ENCODE measurements at places on chromosomes 16 and 17.

DNA sequence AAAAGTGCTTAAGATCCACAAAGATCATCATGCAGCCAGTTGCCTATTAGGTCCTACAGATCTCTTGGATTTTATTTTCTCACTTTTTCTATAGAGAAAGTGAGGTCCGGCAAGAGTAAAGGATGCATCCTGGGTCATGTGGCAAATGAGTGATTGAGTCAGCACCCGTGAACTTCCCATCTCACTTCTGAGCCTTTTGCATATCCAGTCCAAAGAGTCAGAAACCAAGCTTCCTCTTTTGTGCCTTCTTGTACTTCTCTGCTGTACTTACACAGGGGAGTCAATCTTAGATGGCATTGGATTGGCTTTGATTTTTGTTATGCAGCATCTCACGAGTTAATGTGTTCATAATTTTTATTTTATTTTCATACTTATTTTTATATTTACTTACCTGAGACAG, 114.2 kb upstream of the IRX5 start:
- DNase-seq, result no peak

DNA sequence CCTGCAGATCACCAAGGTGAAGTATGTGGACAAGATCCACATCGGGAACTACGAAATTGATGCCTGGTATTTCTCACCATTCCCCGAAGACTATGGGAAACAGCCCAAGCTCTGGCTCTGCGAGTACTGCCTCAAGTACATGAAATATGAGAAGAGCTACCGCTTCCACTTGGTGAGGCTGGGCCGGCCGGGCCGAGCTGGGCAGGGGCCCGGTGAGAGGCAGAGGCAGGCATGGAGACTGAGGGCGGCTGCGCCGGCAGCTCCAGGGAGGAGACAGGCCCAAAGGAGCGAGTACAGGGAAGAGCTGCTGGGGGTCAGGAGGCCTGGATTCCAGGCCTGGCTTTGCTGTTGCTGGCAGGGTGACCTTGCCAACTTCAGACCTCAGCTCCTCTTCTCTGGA, 8.3 kb downstream of the PRSS8 start:
- DNase-seq, result no peak

- DNase-seq, result no peak
Observed at GRCh38 chr16:30699615-30700099, 686 bp downstream of the SRCAP start.

GRCh38 chr17:78763561-78763960, 18.5 kb downstream of the CYTH1 start:
- DNase-seq, result no peak

DNA sequence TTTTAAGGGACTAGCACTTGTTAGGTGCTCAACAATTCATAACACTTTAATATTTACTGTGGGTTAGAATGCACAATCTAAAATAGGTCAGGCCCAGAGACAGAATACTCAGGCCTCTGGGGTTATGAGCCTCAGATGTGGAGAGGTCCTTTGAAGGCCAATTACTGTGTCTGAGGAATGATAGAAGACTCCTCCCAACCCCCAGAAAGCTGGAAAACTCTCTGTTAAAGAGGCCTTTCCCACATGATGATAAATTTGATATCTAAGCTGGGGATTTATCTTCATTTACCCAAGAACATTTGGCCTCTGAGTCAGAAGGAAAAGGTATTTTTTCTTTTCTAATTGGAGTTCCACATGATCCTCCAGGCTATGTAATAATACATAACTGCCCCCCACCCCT, 41.1 kb upstream of the MMD start:
- DNase-seq, result no peak

DNA sequence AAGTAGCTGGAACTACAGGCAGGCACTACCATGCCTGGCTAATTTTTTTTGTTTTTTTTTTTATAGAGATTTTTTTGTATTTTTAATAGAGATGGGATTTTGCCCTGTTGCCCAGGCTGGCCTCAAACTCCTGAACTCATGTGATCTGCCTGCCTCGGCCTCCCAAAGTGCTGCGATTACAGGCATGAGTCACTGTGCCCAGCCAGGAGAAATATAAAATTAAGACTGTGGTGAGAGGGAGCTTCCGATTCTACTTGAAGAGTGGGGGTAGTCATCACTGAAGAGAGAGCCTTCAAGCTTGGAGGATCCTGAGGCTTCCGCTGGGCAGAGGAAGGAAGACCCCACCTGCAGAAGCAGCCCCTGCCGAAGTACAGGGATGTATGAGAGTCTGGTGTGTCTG, 34.4 kb upstream of the RGS9 start:
- DNase-seq, result no peak
